ENCODE measurements at places on chromosomes 1 and 21.

DNA sequence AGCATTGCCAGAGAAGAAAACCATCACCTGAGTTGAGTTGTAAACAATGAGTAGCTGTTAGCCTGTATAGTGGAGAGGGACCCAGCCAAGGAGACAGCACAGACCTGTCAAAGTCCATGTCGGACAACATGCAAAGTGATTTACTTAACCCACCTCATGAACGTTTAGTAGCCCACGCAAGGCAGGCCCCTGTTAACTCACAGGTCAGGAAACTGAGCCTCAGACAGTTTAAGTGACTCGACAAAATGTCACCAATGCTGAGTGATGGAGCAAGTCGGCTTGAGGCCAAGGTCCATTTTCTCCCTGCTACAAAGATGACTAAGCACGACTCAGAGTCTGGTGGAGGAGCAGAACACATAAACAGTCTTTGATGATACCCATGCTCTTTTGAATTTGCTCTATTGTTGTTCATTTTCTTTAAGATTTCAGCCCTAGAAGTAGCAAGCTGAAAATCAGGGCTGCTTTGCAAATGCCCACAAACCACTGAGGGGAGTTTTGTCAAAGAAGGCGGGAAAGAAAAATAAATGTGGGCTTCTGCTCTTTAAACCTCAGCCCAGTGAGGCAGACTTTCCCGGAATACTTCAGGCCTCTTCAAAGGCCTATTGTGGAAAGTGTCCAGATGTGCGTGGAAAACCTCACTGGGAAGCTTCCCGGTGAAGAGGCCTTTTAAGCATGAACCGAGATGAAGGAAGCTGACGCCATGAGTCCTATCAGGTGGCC, 83.8 kb upstream of the HOOK1 start:
- no peak for DNase-seq

DNA sequence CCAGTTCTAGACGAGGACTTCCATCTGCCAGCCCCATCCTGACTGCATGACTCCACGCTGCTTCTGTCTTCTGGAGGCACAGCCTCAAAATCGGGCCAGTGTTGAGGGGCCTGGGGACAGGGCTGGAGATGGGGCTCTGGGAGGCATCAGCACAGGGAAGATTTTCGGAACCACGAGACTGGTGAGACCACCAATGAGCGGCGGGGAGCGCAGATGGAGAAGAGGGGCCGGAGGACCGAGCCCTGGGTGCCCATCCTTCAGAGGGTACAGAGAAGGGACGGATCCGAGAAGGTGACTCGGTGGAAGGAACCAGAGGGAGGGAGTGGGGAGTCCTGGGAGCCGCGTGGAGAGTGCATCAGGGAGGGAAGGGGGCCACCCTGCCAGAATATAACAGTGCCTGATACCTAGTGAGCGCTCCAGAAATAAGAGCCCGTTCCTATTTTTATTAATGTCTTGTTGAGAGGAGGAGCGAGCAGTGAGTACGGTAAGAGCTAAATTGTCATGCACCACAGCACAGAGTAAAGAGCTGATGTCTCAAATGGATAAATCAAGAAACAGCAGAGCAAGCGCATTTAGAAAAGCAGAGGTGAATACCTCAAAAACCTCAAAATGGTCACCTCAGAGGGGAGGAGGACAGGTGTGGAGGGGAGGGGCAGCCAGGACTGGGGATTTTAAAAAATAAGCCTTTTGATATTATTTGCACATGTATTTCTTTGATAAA, 26.2 kb upstream of the KIF26B start:
- no peak for DNase-seq

DNA sequence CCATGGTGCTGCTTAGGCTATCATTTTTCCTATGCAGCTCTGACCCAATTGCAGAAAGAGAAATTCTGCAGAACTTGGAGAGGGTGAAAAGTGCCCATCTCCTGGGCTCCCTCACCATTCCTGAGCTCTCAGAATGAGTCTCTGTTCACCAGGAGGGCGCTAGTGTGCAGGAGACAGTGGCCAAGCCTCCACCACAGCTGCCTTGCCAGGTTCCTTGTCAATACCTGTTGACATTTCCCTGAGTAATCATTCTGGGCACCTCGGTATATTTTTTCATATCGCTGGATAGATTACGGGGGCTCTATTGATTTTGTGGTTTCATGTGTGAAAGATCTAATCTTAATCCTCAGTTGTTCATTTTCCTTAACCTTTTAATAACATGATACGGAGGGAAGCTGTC, 13.0 kb upstream of the C8B start:
- DNase-seq = no peak

DNA sequence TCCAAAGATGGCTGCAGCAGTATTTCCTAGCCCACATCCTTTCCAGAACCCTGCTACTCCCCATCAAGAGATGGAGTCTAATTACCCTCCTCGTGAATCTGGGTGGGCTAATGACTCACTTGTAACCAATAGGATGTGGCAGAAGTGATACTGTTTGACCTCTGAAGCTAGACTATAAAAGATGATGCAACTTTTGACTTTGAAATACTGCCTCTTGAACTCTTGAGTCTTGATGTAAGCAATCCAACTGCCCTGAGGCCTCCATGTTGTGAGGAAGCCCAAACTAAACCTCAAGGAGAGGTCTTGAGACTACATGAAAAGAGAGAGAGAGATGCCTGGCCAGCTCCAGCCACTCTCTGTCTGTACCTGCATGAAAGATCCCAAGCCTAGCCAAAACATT, 29.5 kb downstream of the LMO4 start:
- DNase-seq = no peak

- DNase-seq = no peak
Measured at GRCh38 chr1:206909161-206909882, 12.1 kb downstream of the IL24 start.

GRCh38 chr1:24252185-24252780, 65.2 kb upstream of the IFNLR1 start:
- no peak for DNase-seq

GRCh38 chr1:170617591-170618330, 46.2 kb upstream of the PRRX1 start:
- DNase-seq = no peak

DNA sequence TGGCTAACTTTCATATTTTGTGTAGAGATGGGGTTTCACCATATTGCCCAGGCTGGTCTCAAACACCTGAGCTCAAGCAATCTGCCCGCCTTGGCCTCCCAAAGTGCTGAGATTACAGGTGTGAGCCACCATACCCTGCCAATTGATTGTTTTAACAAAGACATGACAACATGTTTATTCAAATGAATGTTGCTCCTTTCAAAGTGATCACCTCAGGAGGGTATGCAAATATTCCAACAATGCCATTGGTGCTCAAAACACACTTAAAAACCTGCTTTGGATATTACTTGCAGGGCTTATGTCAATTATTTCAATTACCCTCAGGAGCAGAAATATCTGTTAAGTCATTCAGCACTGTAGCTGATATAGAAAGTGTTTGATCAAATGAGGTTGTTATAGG, 7.9 kb downstream of the LAX1 start:
- no peak for DNase-seq

GRCh38 chr1:152565535-152566215, 905 bp downstream of the LCE3E start:
- no peak for DNase-seq

DNA sequence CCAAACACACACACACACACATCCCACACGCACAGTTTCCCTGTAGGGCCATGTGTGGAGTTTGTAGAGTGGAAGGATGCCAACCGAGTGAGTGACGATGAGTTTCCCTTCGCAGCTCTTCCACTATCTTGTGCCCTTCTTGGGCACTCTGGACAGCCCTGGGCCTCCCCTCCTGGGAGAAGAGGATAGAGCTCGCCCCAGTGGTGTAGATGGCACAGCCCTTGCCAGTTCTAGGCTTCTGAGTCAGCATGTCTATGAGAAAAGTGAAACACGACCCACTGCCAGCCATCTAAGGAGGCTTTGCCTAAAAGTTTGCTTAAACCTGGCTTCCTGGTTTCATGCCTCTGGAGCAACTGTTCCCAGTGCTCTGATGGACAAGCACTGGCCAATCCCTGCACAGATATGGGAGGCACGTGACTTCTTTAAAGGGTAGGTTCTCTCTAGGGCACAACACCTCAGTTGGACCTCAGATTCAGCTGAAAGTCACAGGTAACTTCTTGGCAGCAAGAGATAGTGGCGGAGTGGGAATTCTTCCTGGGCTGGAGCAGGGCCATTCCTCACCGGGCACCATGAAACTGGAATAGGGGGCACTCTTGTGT, 195.9 kb upstream of the GALNT2 start:
- no peak for DNase-seq

- DNase-seq = no peak
Measured at GRCh38 chr1:195733826-195734225, 874.4 kb downstream of the KCNT2 start.

GRCh38 chr1:39683591-39684312, 7.5 kb downstream of the HPCAL4 start:
- no peak for DNase-seq

GRCh38 chr1:33031506-33031905, 5.2 kb downstream of the AK2 start:
- no peak for DNase-seq

DNA sequence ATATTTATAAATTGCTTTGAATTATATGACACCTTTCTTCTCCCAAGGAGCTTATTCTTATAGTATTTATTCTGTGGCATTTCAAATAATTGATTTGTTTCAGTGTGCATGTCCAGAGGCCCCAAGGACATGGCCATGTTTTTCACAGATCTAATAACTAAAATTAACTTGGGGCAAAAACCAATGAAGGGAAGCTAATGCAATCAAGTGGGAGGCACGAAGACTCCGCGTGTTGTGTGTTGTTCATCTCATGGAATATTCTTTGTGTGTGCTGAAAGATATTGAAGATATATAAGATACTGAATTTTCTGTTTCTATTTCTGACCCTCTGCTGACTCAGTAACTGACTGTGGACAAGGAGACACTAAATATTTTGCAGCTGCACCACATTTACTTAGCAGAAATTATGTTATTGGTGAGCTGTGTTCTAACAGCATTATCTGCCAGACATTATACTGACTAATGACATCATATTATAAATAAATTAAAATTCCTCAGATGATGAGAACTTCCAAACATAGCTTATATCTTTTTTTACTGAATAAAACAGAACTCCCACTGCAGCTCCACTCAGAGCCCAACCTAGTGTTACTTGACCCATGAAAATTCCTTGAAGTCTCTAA, 519.3 kb upstream of the CXADR start:
- no peak for DNase-seq

DNA sequence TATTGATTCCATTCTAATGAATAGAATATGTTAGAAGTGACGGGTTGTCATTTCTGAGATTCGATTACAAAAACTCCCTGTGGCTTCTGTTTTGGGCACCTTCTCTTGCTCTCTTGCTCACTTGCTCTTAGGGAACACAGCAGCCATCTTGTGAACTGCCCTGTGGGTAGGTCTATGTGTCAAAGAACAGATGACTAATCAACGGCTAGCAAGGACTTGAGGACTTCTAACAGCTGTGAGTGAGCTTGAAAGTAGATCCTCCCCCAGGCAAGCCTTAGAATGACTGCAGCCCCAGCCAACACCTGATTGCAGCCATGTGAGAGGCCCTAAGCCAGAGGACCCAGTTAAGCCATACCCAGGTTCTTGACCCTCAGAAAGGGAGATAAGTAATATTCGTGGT, 49.3 kb downstream of the AZIN2 start:
- DNase-seq = no peak

GRCh38 chr1:903721-904271, 19.9 kb upstream of the SAMD11 start:
- DNase-seq = no peak

GRCh38 chr1:182764029-182764727, 25.4 kb upstream of the NPL start:
- no peak for DNase-seq

GRCh38 chr1:201648066-201648906, 109.4 kb downstream of the NAV1 start:
- no peak for DNase-seq

- DNase-seq = no peak
Measured at GRCh38 chr1:230851291-230851691, 17.0 kb downstream of the C1orf198 start.

- no peak for DNase-seq
Measured at GRCh38 chr1:26317612-26318337, at the start of gene CD52. Gene CD52, plus strand, starts transcription at chr1:26317958. Its CDS starts 60 bp downstream, at chr1:26318018.

GRCh38 chr1:109975718-109976117, 8.8 kb upstream of the AHCYL1 start:
- DNase-seq = no peak

DNA sequence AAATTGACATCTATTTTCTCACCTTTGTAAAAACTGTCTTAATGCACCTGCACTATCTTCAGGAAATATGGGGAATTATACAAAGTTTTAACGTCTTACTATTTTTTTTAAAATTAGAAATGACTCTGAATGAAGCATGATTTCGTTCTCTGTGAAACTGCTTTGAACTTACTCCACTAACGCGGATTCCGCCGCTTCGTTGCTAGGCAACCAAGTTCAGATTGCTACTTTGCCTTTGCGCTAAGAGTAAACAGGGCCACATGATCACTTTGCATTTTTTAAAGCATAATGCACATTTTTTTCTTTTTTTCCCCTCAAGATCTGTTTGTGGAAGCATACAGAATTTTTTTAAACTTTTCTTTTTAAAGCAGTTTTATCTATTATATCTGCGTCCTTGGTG, 690.5 kb downstream of the BRINP3 start:
- no peak for DNase-seq

Measured in stimulated activated CD4-positive, alpha-beta T cell treated with anti-CD3 and anti-CD28 coated beads, Interleukin-1b, Interleukin-23, amount 100 ng/mL, for 1 hour (primary cell).